ENCODE measurements at places on chromosomes 5 and 9. TPM values are rescaled to one million over a fixed set of nuclear protein-coding genes. Genes with fewer than 3 reads are reported as not detected.

NOTCH1 gene
- total RNA-seq = 92.1 TPM

DMRTA1 gene
- total RNA-seq = 0.35 TPM

DNA sequence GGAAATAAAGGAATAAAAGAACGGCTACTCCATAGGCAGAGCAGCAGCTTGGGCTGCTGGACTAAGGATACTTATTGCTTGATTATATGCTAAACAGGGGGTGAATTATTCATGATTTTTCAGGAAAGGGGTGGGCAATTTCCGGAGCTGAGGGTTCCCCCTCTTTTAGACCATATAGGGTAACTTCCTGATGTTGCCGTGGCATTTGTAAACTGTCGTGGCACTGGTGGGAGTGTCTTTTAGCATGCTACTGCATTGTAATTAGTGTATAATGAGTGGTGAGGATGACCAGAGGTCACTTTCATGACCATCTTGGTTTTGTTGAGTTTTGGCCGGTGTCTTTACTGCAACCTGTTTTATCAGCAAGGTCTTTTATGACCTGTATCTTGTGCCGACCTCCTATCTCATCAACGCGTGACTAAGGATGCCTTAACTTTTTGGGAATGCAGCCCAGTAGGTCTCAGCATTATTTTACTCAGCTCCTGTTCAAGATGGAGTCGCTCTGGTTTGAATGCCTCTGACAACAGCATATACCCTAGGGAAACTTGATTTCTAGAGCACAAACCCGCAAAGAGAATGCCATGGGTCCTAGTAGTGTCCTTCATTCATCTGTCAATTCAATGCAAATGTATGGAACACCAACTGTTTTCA is 47.8 kb upstream of the PWWP2A start:
- no peak for DNase-seq

IRX1 gene
- not detected for total RNA-seq

- no peak for DNase-seq
Measured at GRCh38 chr5:145982572-145983318, 46.4 kb downstream of the SH3RF2 start.

GRCh38 chr5:10513501-10514442 is 50.1 kb upstream of the ANKRD33B start:
- peak; percentile 91 for DNase-seq

PCDHGC5 gene
- 0.53 TPM for total RNA-seq

All from pulmonary artery endothelial cell (primary cell).